ENCODE measurements at places on chromosomes 12 and 14.

DNA sequence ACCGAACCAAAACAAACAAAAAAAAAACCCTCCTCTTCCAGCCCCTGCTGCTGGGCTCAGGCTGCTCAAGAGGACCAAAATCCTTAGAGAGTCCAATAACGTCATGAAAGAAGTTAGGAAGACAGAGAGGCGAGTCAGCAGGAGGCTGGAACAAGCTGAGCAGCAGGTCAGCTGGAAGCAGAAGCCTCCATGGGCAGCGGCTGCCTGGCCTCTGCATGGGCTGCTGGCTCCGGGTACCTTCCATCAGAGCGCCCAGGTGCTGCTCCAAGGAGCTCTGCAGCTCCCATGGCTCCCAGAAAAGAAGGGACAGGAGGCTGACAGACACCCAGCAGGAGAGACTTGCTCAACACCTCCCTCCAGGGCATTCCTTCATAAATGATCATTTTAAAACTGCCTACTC lies 3.2 kb upstream of the KRT2 start:
- DNase-seq = no peak

DNA sequence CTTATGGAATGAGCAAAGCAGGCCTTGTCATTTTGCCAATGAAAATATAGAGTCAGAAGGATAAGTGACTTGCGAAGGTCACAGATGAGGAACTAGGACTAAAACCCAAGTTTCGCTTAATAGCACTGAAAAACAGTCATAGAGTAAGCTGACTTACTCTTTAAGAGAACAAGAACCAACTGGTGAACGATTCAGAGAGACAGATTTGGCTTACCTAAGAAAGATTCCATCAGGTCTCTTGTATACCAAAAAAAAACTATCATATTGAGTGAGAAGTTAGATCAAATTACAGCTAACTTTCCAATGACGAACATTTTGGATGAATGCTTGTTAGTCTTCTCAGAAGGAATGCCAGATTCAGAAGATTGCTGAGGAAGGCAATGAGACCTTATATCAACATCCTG lies 74.2 kb downstream of the ZFC3H1 start:
- DNase-seq = no peak

- no peak for DNase-seq
Observed at GRCh38 chr12:25071366-25071765, 122.5 kb upstream of the BCAT1 start.

DNA sequence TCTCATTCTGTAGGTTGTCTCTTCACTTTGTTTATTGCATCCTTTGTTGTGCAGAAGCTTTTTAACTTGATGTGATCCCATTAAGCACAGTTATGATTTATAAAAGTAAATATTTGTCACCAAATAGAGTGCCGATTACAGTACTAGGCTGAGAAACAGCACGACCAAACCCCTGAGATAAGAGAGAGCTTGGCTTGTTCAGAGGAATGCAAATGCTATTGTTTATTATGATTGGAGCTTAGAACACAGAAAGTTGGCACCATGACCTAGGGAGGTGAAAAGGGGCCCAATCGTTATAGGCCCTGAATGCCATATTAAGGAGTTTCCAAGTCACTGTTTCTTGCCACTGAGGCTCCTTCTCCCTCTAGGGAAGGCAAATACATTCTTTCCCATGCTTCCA lies 214.9 kb downstream of the KITLG start:
- no peak for DNase-seq

DNA sequence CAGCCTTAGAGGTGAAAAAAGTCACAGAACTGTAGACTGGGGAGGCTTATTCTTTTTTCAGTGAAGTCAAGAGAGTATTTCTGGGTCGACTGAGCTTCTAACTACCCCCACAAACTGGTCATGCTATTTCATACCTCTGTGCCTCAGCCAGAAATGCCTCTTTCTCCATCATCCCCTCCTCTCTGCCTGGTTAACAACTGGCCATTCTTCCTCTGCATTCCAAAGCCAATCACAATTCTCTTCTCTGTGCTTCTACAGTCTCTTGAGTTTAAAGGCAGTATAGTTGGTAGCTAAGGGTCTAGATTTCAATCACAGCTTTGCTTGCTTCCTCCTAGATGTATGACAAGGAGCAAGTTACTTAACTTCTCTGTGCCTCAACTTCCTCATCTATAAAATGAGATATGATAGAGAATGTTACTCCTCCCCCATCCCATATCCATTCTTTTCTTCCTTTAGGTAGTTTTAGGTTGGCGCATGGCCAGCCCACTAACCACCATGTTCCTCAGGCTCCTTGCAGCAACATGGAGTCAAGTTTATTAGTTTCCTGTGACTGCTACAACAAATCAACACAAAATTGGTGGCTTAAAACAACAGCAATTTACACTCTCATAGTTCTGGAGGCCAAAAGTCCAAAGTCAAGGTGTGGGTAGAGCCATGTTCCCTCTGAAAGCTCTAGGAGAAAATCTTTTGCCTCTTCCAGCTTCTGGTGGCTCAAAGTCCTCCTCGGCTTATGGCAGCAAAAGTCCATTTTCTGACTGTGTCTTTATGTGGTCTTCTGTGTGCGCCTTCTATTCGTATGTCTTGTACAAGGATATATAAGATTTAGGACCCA lies 62.5 kb downstream of the ITPR2 start:
- no peak for DNase-seq

GRCh38 chr12:44287545-44287944 lies 451.7 kb downstream of the TMEM117 start:
- DNase-seq = no peak

DNA sequence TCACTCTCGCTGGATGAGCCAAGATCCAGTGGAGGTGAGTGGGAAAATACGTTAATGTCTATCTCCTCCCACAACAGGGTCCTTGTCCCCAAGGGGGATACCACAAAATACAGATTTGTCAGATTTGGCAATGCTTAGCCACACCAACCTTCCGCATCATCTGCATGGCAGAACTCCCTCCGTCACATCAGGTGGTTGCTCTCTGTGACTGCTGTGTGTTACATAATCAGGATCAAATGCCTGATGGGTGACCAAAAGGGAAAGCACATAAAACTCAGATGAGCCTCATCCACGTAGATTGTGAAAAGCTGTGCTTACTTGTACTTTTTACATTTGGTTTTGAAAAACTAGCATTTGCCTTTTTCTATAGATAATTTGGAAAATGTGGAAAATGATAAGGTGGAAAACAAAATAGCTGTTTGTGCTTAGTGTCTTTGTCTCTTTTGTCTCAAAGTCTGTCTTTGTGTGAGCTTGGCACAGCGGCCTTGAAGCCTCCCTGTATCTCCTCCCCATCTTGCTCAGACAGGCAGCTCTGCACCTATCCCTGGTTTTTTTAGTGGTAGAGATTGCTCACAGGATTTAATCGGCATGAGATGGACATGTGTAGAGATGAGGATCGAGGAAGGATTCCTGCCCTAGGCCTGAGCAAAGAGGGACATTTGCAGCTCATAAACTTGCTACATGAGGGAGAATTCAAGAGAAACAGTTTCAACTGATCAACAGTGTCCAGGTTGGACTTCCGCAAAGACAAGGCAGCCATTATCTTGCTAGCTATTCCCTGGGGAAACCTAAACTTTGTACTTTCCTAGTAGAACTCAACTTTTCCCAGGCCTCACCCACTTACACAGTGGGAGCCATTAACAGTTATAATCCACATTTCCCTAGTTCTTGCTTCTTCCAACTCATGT lies 3.6 kb upstream of the FGF6 start:
- DNase-seq = no peak

DNA sequence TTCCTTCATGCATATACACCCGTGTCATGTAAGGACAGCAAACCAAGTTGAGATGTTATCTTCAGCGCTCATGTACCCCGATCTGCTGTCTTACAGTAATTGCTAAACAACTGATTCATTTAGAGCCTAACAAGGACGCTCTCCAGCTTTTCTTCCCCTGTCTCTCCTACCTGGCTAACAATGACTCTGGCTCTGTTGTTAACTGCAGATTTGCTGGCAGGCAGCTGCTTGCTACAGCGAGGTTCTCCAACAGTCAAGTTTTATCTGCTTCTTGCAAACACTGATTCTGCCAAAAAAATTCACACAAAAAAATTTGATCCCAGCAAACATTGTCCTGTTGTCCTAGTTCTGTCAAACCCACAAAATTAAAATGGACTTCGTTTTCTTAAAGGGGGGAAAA lies 101.6 kb downstream of the OTX2 start:
- no peak for DNase-seq

- DNase-seq = no peak
Observed at GRCh38 chr14:39841088-39841487, 408.9 kb upstream of the FBXO33 start.

GRCh38 chr14:71004481-71004880 lies 97.2 kb downstream of the PCNX1 start:
- DNase-seq = no peak

- peak; percentile 28 for DNase-seq
Observed at GRCh38 chr12:113961921-113962710, 4.0 kb downstream of the RBM19 start.

- no peak for DNase-seq
Observed at GRCh38 chr14:34668111-34668510, 38.2 kb upstream of the SNX6 start.

DNA sequence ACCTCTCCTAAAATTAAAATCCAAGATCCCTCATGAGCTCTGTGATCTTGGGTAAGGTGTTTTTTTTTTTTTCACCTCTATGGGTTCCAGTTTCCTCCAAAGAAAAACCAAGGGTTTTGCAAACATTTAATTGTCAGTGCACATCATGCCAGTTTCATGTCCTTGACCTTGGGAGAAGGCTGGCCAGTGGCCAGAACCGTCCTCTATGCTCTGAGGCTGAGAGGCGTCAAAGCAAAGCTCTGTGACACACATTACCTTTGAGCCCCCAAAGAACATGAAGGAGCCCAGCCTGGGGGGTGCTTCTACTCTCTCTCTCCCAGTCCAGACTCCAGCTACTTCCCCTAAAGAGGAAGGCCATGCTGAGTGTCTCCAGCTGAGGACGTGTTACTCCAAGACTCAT lies 145.5 kb upstream of the TMEM132C start:
- DNase-seq = no peak

- DNase-seq = no peak
Observed at GRCh38 chr12:23729359-23729758, 220.1 kb downstream of the SOX5 start.

- no peak for DNase-seq
Observed at GRCh38 chr12:51926064-51926632, 18.8 kb downstream of the ACVRL1 start.

GRCh38 chr12:94282675-94283074 lies 134.3 kb downstream of the PLXNC1 start:
- no peak for DNase-seq

- no peak for DNase-seq
Observed at GRCh38 chr12:4041187-4041885, 168.1 kb upstream of the PARP11 start.

DNA sequence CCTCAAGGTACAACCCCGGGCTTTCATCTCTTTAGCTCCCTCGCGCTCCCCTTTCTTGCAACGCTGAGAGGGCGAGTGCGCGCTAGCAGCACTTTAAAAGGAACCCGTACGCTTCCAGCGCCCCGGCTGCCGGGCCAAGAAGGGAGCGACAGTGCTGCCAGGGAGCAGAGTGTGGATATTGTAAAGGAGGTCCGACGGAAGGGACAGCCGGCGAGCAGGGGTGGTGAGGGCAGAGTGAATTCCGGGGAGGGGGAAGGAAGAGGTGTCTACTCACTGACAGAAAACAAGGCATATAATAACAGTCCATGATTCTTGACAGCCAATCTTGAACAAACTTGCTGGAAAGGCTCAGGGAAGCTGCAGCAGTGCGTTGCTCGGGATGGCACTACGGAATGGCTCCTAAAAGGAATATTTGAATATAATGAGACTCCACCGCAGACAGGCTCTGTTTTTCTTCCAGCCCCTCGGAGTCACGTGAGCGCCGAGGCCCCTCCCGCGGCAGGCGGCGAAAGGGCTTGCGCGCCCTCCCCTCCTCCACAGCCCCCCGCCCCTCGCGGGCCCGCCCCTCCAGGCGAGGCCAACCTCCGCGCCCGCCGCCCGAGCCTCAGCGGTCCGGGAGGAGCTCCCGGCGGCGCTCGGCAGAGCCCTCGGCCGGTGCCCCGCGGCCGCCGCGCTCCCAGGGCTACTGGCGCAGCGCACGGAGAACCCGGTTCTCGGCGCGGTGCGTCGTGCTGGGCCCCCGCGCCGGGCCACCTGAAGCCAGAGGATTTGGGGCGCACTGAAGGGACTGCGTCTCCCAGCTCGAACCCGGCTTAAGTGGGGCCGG lies 3.4 kb downstream of the BMP4 start:
- DNase-seq = no peak

DNA sequence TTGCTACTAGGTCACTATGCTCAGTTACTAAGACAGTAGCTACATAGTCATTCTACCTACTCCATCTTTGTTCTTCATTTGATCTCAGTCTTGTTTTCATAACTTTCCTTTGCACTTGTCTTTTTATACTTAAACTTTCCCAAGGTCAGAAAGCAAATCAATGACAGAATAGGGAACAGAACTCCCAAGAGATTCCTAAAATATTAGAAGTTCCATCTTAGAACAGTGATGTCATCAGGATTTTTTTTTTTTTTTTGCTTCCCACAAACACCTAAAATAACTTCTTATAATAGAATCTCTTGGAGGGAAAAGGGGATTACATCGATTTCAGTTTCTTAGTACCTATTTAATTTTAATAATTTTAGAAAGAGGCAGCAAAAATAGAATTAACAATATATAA lies 65.8 kb downstream of the NTN4 start:
- no peak for DNase-seq

DNA sequence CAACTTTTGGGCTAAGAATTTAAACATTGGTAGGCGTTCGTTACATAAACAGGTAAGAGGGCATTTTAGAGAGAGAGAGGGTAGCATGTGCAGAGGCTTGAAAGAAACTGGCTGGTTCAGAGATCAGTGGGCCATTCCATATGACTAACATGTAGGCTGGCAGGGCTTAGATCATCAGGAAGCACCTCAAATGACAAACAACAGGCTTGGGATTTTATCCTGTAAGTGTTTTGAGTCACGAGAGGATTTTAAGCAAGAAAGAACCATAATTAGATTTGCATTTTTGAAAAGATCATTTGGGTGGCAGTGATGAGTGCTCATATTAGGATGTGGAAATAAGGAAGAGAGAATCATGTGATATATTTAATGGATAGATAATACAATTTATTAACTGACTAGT lies 8.7 kb upstream of the PLEKHA5 start:
- DNase-seq = no peak

GRCh38 chr12:7157391-7157790 lies 27.2 kb downstream of the CLSTN3 start:
- no peak for DNase-seq

DNA sequence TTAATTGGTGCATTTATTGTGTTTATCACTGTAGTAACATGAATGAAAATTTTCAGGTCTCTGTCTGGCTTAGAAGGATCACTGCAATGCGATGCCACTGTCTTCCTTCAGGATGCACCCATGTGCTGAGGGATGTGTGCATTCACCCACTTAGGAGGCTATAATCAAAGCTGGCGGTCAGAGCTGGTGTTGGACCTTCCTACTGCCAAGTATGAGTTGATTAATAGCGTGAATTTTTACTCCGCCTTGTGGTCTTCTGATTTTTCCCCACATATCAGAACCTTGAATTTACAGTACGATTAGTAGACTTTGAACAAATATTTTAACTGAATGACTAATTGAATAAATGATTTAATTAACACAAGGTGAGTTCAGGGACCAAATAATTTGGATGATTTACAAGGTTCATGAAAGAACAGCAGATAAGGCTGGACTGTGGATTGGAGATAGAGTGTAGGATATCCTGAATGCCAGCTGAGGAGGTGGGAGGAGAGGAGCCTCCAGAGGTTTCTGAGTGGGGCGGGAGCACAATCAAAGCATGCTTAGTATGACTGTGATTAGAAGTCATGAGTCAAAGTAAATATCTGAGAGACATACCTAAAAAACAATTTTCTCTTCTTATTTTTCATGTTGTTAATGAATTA lies 50.1 kb downstream of the RERG start:
- no peak for DNase-seq

- DNase-seq = no peak
Observed at GRCh38 chr14:53964249-53964648, 7.6 kb upstream of the BMP4 start.

Data from activated CD4-positive, alpha-beta T cell treated with anti-CD3 and anti-CD28 coated beads for 24 hours (primary cell).